A673 (cell line): ENCODE measurements at places on chromosomes 4 and X.

DNA sequence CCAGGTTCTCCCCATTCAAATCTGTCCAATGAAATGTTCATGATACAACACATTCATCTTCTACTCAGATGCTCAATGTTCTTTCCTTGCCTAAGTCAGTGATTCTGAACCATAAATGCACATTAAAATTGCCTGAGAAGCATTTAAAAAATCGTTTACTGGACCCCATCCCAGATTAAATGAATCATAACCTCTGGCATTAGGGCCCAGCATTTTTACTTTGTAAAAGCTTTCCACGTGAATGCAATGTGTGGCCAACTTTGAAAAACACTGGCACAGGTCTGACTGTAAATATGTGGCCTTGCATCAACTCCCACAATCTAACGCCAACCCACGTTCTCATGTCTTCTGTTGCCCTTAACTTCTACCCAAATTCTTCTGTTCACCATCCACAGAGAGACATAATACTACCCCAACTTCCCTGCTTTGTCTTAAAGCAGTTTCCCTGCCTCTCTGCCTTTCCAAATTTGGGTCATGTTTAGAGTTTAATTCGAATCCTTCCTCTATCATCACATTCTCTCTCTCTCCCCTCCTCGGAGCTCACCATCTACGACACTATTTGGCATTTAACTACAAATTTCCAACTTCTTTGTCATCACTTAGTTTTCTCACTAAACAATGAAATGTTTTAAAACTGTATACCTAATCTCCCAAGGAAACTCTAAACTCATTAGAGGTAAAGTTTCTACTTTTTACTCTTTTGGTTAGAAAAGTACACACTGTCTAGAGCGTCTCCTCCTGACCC, 78.7 kb downstream of the PRKG2 start:
- no peaks in the 10 kb centered on the region for H3K36me3 ChIP-seq
- no peak overlapping the region for H3K4me3 ChIP-seq
- H3K27ac ChIP-seq = no peak overlapping the region
- no peak for DNase-seq
- H3K27me3 ChIP-seq = no peaks in the 10 kb centered on the region

- H3K36me3 ChIP-seq = no peaks in the 10 kb centered on the region
- no peaks in the 10 kb centered on the region for H3K27me3 ChIP-seq
- H3K4me3 ChIP-seq = no peak overlapping the region
- H3K27ac ChIP-seq = no peak overlapping the region
- no peaks in the 10 kb centered on the region for H3K4me1 ChIP-seq
These were observed 160.1 kb downstream of the COX18 start for GRCh38 chr4:72909461-72909860.

GRCh38 chr4:82360298-82361177, 13.3 kb downstream of the HNRNPD start:
- H3K4me3 ChIP-seq = no peak overlapping the region
- H3K27ac ChIP-seq = peak overlapping the region; percentile 2
- H3K27me3 ChIP-seq = no peaks in the 10 kb centered on the region
- peaks cover 39% of the 10 kb centered on the region for H3K36me3 ChIP-seq

- peak overlapping the region; percentile 33 for H3K4me3 ChIP-seq
- H3K27ac ChIP-seq = peak overlapping the region; percentile 58
- peaks cover 19% of the 10 kb centered on the region for H3K4me1 ChIP-seq
- H3K36me3 ChIP-seq = no peaks in the 10 kb centered on the region
- peak; percentile 92 for DNase-seq
- no peaks in the 10 kb centered on the region for H3K27me3 ChIP-seq
These were observed 50.3 kb downstream of the ARHGAP10 start for GRCh38 chr4:147782087-147782781.

GRCh38 chr4:108940149-108940548, 177.3 kb upstream of the ETNPPL start:
- H3K4me3 ChIP-seq = no peak overlapping the region
- DNase-seq = no peak
- H3K36me3 ChIP-seq = no peaks in the 10 kb centered on the region
- peaks cover 23% of the 10 kb centered on the region for H3K4me1 ChIP-seq

DNA sequence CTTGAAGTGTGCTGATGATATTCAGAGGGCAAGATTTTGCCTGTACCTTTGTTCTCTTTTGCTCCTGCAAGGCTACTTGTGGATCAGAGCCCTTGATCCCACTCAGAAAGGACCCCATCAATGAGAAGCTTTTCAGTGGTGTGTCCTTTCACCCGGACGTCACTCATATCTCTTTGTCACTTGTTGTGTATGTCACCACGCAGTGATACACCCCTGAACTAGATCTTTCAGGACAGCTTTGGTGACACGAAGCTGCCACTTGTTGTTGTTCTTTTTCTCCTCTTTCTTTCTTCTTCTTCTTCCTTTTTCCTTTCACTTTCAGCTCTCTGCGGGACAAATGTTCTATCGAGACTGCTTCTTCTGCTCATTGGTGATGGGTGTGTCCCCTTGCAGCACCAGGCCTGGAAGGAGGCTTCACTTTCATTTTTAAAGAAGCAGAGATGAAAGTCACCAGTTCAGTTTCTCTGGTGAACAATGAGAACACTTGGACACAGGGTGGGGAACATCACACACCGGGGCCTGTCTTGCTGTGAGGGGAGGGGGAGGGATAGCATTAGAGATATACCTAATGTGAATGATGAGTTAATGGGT, 83.6 kb downstream of the NBDY start:
- DNase-seq = no peak
- no peaks in the 10 kb centered on the region for H3K4me1 ChIP-seq
- H3K4me3 ChIP-seq = no peak overlapping the region
- H3K27me3 ChIP-seq = peaks cover 2% of the 10 kb centered on the region

DNA sequence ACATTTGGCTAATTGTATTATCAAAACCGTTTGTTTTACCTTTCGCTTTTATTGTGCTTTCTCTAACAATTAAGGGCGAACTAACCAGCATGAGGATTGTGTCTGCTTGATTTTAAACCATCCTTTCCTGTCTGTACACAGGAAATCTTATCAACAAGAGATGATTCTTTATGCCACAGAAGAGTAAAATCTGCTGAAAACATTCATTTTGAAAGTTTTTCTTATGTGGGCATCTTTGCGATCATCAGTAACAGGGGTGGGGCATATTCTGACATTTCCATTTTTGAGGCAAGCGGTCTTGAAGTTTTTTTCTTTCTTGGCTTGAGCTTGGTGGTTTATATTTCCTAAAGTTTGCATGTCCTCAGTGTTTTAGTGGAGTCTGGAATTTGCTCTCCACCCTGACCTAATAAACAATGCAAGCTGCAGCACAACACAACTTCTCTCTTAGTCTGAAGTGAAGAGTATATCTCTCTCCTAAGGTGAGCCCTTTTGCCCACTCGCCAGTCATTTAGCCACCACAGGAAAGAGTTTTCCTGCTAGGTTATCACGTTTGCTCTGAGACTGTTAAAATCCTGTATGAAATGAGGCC, 26.6 kb downstream of the NFKB1 start:
- H3K4me1 ChIP-seq = peaks cover 26% of the 10 kb centered on the region
- DNase-seq = no peak
- no peaks in the 10 kb centered on the region for H3K27me3 ChIP-seq
- H3K27ac ChIP-seq = no peak overlapping the region
- no peaks in the 10 kb centered on the region for H3K36me3 ChIP-seq

GRCh38 chrX:129678614-129679195, 23.9 kb upstream of the APLN start:
- DNase-seq = no peak
- no peaks in the 10 kb centered on the region for H3K27me3 ChIP-seq
- H3K36me3 ChIP-seq = no peaks in the 10 kb centered on the region
- peak overlapping the region; percentile 16 for H3K4me3 ChIP-seq
- no peak overlapping the region for H3K27ac ChIP-seq

- H3K27me3 ChIP-seq = no peaks in the 10 kb centered on the region
- H3K4me1 ChIP-seq = no peaks in the 10 kb centered on the region
- no peaks in the 10 kb centered on the region for H3K36me3 ChIP-seq
- DNase-seq = no peak
These were observed 793 bp downstream of the NALF2 start for GRCh38 chrX:69504626-69505612.

DNA sequence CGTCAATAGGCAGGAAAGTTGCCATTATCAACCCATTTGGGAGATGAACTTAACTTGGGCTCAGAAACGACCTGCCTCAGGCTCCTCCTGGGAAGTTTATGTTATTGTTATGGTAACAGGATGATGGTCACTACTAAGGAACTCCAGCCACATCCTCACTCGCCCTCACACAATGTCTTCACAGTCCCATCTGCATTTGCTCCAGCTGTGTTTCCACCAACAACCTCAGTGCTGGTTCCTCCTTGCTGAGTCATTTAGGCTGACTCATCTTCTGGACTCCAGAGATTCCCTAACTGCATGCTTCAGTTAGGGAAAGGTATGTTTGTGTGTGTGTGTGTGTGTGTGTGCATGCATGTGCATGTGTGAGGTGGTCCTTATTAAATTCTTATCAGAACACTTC, 293.4 kb upstream of the BOD1L1 start:
- no peaks in the 10 kb centered on the region for H3K27me3 ChIP-seq
- H3K27ac ChIP-seq = no peak overlapping the region
- peaks cover 10% of the 10 kb centered on the region for H3K4me1 ChIP-seq

GRCh38 chr4:152294331-152294730, 241.6 kb downstream of the FBXW7 start:
- no peak for DNase-seq
- H3K4me1 ChIP-seq = no peaks in the 10 kb centered on the region
- H3K27me3 ChIP-seq = no peaks in the 10 kb centered on the region
- no peaks in the 10 kb centered on the region for H3K36me3 ChIP-seq

DNA sequence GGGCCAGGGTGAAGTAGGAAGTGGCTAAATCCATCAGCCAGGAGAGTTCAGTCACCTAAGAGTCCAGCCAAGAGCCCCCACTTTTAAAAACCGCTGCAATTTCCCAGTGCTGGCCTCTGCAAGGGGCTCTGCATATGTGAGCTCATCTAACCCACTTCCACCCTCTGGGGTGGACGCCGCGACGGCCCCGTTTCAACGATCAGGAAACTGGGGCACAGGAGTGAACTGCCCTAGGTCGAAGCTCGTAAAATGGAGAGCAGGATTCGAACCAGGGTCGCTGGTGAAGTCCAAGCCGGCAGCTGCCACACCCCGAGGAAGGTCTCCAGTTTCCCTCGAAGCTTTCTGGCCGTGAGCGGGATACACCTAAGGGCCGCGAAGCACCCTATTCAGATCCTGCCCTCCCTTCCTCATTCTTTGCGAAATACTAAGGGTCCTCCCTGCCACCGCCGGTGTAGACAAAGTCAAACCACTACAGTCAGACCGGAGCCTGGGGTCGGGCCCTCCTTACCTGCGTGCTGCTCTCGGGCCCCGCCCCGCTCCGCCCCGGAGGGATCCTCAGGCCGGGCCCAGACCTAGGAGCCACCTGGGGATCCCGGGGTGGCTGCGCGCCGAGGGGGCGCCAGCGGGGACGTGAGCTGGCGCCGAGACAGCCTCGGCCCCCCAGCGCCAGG, 446 bp downstream of the EVC2 start:
- H3K27me3 ChIP-seq = no peaks in the 10 kb centered on the region
- H3K4me1 ChIP-seq = peaks cover 30% of the 10 kb centered on the region
- peak overlapping the region; percentile 69 for H3K27ac ChIP-seq
- peak overlapping the region; percentile 61 for H3K4me3 ChIP-seq

DNA sequence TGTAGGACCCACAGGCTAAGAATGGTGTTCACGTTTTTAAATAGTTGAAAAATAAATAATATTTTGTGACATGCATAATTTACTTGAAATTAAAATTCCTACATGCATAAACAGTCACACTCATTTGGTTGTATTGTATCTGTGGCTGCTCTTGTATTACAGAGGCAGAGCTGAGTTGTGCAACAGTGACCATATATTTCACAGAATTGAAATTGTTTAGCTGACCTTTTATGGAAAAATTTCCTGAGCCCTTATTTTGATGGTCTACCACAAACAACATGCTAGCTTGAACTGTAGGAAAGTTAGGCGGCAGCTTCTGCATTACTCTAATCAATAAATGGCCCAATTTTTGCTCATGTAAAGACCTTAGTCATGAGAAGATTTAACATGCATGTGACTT, 633.4 kb upstream of the AADAT start:
- H3K27ac ChIP-seq = no peak overlapping the region
- H3K36me3 ChIP-seq = no peaks in the 10 kb centered on the region
- H3K27me3 ChIP-seq = no peaks in the 10 kb centered on the region
- no peaks in the 10 kb centered on the region for H3K4me1 ChIP-seq

DNA sequence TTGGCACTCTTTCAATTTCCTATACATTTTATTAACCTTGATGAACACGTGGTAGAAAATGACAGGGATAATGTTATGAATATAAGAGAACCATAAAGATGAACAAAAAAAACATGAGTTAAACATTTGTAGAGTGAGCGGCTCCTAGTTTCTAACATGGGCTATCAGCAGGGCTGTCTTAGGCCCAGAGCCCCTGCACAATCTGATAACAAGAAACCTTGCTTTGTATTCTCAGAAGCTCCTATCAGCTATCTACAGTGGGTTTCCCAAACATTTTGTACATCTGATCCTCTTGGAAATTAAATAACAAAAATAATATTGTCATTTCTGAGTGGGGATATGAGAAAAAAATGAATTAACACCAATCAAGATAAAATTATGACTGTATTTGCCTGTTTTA, 10.6 kb upstream of the RBPJ start:
- H3K4me1 ChIP-seq = no peaks in the 10 kb centered on the region
- H3K27me3 ChIP-seq = no peaks in the 10 kb centered on the region
- no peak for DNase-seq
- no peak overlapping the region for H3K27ac ChIP-seq

- no peaks in the 10 kb centered on the region for H3K4me1 ChIP-seq
- H3K36me3 ChIP-seq = no peaks in the 10 kb centered on the region
- no peak for DNase-seq
- no peak overlapping the region for H3K4me3 ChIP-seq
- H3K27ac ChIP-seq = no peak overlapping the region
- H3K27me3 ChIP-seq = no peaks in the 10 kb centered on the region
These were observed 9.7 kb upstream of the SH3KBP1 start for GRCh38 chrX:19897091-19897490.

GRCh38 chr4:83536362-83537272, 709 bp downstream of the GPAT3 start:
- no peaks in the 10 kb centered on the region for H3K36me3 ChIP-seq
- no peak overlapping the region for H3K27ac ChIP-seq
- no peaks in the 10 kb centered on the region for H3K27me3 ChIP-seq
- H3K4me1 ChIP-seq = no peaks in the 10 kb centered on the region
